ENCODE measurements at places on chromosomes 3 and 15.

DNA sequence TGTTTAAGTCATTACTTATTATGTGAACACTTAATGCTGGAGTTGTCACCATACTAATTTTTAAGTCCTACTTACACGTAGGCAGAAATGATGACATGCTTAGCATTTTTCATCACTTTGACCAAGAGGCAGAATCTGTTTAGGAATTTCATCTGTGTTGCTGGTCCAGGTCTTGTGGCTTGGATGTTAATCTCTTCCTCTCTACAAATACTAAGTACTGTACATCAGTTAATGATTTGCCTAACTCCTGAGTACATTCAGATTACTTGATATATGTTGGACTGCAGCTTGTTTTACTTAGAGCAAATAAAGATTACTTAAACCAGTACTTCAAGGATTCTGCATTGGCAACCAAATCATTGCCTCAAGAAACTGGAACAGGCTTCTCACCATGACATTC is 8.6 kb downstream of the SNRK start:
- no peak for DNase-seq

GRCh38 chr3:52364322-52365035 is 48.4 kb downstream of the DNAH1 start:
- no peak for DNase-seq

DNA sequence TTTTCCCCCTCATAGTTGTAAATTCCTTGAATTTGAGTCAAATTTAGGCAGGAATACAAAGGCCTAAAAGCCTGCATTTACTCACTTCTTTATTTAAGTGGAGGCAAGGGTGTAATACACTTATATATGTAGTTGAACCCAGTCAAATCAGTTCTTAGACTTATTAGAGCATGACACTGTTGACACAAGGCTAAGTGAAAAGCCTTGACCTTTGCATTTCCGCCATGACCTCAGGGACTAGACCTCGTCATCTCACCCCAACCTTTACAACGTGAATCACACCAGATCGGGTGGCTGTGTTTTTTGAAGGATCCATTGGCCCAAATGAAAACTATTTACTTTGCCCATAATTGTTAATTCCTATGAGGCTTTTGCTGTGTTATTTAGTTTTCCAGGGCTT is 774.4 kb downstream of the ROBO1 start:
- DNase-seq, result no peak

- no peak for DNase-seq
Observed at GRCh38 chr3:54047568-54047967, 74.8 kb upstream of the CACNA2D3 start.

- DNase-seq, result no peak
Observed at GRCh38 chr3:187725653-187726370, 19.5 kb downstream of the BCL6 start.

DNA sequence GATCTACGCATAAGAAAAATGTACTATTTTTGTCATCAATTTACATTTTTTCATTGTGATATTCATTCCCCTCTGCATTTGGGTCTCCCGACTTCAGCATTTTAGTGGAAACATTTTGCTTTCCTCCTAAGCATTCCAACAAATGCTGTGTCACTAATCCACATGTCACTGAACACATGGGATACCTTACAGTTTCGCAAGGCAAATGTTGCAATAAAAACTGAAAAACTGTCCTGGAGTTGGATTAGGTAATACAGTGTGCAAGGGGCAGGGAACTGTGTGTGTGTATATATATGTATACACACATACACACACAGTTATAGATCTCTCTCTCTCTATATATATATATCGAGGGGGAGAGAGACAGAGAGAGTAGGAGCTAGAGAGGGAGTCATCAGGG is 632.2 kb downstream of the MAGI1 start:
- DNase-seq, result no peak

DNA sequence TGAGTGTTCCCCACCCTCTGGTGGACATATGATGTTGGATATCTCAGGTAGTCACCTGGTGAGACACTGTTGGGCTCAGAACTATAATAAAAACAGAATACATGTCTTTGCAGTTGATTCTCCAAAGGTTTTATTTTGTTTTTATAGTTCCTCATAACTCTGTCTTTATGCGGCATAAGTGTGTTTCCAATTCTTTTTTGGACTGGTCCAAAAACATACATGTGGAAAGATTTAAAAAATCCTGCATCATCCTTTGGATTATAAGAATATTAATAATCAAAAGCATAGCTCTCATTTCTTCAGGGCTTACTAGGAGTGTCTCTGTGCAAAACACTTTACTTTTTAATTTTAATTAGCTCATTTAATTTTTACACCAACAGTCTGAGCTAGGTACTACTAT is 71.0 kb upstream of the ANKRD34C start:
- no peak for DNase-seq

GRCh38 chr15:64476550-64476949 is 16.2 kb downstream of the ZNF609 start:
- no peak for DNase-seq

DNA sequence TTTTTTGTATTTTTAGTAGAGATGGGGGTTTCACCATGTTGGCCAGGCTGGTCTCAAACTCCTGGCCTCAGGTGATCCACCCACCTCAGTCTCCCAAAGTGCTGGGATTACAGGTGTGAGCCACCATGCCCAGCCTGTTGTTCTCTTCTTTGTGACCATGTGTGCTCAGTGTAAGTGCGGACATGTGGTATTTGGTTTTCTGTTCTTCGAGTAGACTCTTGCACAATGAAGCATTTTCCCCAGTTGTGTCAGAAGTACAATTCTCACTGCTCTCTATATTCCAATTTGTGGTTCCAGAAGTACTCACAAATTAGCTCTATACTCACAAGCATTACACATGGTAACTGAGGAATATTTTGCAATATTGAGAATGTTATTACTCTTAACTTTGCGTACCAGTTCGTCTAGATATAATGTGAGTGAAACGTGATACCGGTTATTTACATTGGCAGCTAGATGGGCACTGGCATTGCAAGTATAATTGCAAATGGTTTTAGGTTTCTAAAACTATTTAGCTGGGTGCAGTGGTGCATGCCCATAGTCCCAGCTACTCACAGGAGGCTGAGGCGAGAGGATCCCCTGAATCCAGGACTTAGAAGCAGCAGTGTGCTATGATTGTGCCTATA is 34.2 kb upstream of the MTMR14 start:
- no peak for DNase-seq

- DNase-seq, result no peak
Observed at GRCh38 chr3:144053121-144053520, 81.5 kb downstream of the DIPK2A start.

DNA sequence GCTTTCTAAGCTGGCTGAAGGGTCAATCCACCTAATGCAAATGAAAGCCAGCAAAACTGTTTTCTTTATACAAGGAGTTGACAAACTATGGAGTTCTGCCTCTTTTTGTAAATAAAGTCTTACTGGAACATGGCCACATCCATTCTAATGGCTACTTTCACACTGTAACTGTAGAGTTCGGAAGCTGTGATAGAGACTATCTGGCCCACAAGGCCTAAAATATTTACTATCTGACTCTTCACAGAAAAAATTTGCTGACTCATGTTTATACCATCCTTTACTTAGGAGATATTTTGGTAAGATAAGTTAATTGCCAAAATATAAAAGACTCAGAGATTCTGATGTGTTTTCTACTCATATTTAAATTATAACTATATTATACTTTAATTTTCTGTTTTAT is 93.7 kb upstream of the GK5 start:
- no peak for DNase-seq

DNA sequence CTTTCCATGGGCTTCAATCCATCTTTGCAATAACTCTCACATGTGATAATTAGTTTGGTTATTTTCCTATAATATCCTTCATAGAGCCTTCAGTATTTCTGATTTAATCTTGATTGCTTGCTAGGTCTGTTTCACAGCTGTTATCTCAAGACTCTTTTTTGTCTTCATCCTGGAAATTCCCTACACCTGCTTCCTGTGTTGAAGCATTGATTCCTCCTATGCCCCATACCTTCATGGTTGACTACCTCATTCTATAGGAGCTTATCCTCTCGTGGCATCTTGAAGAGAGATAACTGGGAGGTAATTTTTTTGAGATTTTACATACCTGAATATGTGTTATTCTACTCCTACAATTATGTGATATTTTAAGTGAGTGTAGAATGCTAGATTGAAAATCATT is 26.7 kb downstream of the PIK3CA start:
- no peak for DNase-seq

DNA sequence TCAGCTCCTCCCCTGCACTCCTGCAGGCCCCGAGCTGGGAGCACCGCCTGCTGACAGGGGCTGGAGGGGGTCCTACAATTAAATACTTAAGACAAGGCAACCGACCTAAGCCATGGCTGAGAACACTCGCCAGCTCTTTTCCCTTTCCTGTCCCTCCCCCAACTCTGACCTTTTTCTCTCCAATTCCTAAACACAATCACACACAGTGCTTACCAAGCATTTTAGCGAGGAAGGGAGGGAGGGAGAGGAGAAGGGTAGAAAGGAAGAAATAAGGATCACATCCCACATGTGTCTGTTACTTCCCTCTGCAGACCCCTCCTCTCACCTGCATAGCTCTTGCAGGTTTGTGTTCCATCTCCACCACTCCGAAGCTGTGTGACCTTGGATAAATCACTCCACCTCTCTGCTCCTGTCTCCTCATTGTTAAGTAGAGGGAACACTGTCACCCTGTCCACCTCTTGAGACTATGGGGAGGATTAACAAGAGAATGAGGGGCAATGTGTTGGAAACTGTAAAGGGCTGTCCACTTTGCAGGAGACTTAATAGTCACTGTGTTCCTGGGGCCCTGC is 63.6 kb downstream of the CYP11A1 start:
- no peak for DNase-seq

- no peak for DNase-seq
Observed at GRCh38 chr3:155248531-155249187, 44.8 kb downstream of the STRIT1 start.

- peak; percentile 18 for DNase-seq
Observed at GRCh38 chr3:109382588-109382987, 45.2 kb upstream of the DPPA4 start.

GRCh38 chr3:126170073-126170777 is 10.2 kb downstream of the ALDH1L1 start:
- no peak for DNase-seq

- DNase-seq, result no peak
Observed at GRCh38 chr15:61474796-61475195, 245.7 kb upstream of the RORA start.

DNA sequence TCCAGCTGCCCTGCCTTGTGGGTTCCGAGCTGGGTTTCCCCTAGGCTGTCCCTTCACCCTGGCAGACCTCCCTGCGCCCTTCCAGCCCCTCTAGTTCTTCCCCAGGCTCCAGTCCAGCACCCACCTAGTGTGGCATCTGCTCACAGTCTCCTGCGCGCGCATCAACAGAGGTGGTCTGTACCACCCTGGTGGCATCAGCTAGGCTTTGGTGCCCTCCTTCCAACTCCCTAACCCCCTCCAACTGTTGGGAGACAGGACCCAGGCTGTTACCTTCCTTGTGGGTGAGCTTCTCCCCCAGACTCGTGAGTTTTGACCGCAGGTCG is 8.0 kb downstream of the CALML4 start:
- DNase-seq, result no peak

GRCh38 chr3:39191111-39191510 is 1.3 kb downstream of the XIRP1 start:
- no peak for DNase-seq

- no peak for DNase-seq
Observed at GRCh38 chr3:179956416-179956830, 80.3 kb downstream of the PEX5L start.

DNA sequence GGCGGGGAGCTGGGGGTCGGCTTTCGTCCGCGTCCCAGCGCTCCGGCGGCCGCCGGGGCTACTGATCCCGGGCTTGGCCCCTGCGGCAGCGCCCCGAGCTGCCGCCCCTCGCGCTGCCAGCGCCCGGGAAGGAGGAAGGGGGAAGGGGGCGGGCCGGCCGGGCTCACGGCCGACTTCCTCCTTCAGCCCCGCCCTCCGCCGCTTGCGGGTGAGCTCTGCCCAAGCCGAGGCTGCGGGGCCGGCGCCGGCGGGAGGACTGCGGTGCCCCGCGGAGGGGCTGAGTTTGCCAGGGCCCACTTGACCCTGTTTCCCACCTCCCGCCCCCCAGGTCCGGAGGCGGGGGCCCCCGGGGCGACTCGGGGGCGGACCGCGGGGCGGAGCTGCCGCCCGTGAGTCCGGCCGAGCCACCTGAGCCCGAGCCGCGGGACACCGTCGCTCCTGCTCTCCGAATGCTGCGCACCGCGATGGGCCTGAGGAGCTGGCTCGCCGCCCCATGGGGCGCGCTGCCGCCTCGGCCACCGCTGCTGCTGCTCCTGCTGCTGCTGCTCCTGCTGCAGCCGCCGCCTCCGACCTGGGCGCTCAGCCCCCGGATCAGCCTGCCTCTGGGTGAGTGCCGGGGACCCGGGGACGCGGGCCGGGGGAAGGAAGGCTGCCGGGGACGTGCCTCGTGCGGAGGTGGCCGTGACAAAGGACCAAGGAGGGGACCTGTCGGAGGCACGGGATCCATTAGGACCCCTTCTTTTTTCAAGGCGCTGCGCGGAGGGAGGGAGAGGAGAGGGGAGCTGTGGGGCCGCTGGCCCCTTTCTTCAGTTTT is at the start of gene SEMA4B:
SEMA4B (plus strand) TSS at position 201 of the 814 bp plus-strand sequence; CDS start at position 450, 249 bp downstream.
- peak; percentile 99 for DNase-seq

- DNase-seq, result peak; percentile 8
Observed at GRCh38 chr3:29718661-29719065, 437.8 kb downstream of the RBMS3 start.

DNA sequence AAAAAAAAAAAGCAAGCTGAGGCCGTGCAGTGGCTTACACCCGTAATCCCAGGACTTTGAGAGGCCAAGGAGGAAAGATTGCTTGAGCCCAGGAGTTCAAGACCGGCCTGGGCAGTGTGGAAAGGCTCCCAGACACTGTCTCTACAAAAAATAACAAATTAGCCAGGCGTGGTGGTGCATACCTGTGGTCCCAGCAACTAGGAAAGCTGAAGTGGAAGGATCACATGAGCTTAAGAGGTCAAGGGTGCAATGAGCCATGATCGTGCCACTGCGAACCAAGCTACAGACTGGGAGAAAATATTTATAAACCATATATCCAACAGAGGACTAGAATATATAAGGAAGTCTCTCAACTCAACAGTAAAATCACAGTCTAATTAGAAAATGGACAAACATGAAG is 10.0 kb downstream of the KLHDC8B start:
- DNase-seq, result no peak

- peak; percentile 17 for DNase-seq
Observed at GRCh38 chr3:152539191-152539764, 270.5 kb downstream of the MBNL1 start.

DNA sequence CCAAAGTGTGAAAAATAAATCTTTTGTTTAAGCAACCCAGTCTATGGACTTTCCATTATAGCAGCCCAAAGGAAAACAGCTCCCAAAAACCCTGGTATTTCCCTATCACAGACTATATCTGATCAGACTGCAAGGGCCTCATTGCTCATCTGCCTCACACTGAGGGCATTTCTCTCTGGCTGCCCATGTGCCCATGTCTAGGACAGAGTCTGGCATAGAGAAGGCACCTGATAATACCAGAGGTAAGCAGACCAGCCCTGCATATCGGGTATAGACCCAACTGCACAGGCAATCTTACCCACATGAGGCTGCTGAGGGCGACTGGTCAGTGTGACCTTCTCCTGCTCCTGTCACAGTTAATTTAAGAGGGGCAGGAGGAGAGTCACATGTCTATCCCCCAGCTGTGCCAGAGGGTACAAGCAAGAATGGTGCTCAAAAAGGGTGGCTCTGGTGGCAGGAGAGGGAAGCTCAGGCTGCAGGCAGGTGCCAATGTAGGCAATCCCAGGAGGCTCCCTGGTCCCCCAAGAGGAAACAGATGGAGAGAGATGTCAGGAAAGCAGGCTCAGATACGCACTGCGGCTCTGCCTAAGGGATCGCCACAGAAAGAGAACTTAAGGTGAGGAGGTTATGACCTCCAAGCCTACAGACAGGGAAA is 3.1 kb downstream of the CSRNP1 start:
- DNase-seq, result no peak

GRCh38 chr3:105868431-105868741 is 426 bp downstream of the CBLB start:
- peak; percentile 60 for DNase-seq
